CD4-positive, alpha-beta T cell treated with Interleukin-21 for 1 hour (primary cell): ENCODE measurements at places on chromosomes 2 and 18.

DNA sequence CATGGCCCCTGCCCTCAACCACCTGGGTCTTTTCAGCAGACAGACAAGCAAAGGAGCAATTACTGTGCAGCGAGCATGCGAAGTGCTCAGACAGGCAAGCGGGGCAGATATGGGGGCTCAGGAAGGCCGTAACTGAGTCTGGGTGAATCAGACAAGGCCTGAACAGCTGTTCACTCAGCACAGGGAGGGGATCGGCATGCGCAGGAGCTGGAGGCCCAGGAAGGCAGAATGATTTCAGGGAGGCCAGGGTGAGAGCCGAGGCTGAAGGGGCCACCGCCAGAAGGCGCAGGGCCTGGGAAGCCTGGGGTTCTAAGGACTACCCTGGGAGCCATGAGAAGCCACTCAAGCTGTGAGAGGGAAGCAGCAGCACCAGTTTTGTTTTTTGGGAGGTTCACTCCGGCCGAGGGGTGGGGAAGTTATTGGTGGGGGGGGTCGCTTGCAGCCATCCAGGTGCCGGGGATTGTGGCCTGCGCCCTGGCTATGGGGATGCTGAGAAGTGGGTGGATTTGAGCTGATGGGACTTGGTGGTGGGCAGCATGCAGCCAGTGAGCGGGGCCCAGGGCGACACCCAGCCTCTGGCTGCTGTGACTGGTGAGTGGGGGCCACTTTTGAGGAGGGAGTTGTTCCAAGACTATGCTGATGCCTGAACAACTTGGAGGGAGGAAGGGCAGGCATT is 132.2 kb downstream of the TSN start:
- no peak for DNase-seq

- DNase-seq: no peak
Measured at GRCh38 chr2:100038011-100038410, 104.4 kb downstream of the AFF3 start.

DNA sequence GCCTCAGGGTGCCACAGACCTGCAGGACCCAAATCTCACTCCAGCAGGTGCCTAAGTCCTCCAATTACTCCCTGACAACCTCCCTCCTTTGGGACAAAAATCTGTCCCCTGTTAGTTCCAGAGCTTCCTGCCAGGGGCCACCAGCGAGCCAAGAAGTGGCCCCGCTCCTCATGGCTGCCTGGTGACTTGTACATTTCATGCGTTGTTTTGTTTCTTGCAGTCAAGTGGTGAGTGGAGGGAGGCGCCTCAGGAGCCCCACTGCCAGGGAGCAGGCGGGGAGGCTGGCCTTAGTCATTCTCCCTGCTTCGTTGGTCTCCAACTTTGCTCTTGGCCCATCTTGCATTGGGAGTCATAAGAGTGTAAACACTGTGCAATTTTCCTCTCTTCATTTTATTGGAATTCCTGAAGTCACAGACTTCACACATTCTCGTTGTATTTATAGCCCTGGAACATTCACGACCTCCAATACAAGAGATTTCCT is 81.3 kb downstream of the KCNF1 start:
- DNase-seq: no peak

GRCh38 chr18:49612515-49613033 is 50.7 kb downstream of the LIPG start:
- DNase-seq: no peak

GRCh38 chr18:48542513-48543181 is 3.8 kb downstream of the CTIF start:
- DNase-seq: no peak

DNA sequence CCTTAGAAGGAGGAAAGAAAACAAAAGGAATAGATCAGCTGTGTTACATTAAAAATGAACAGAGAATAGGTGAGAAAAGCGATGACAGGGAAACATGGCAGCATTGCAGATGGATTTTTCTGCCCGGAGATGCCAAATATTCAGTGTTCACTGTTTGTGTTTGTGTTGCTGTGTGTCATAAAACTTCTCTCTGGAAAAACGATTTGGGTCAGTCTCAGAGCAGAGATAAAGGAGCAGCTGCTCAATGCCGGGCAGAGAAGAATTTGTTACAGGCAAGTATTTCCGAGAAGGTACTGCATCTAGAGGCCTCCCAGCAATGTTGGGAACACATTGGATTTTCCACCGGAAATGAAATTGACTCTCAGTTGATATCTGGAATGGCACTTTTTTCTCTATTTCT is 156.4 kb upstream of the KLHL14 start:
- DNase-seq: no peak

DNA sequence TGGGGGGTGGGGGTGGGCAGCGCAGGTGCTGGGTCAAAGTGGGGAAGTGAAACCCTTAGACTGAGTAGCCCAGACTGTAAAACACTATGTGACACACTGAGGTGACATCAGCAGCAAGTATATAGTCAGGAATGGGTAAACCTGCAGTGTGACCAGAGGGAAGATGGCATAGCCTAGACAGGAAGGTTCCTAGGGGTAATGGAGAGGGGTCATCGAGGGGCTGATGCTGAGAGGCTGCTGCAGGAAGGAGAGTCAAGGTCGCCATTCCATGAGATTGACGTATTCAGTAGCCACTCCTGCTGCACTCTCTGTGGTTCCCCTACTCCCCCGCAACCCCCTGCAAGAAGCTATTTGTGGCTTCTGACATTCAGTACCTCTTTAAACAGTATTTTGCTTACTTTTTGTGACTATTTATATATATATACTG is 111.7 kb downstream of the CHST9 start:
- DNase-seq: no peak

DNA sequence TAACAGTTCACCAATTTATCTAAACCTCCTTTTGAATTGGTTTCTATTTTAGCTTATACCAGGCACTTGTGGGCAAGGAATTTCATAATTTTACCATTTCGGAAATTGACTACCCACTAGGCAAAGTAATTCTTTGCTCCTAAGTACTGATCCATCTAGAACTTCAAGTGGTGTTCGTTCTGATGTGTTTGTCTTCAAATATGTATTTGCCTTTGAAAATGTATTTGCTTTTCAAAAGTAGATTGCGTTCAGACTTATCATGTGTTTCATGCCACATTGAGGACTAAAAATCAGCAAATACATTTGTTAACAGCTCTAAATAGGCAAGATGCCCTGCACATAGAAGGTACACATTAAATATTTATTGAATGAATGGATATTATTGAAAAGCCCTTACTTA is 26.7 kb downstream of the IFIH1 start:
- no peak for DNase-seq

DNA sequence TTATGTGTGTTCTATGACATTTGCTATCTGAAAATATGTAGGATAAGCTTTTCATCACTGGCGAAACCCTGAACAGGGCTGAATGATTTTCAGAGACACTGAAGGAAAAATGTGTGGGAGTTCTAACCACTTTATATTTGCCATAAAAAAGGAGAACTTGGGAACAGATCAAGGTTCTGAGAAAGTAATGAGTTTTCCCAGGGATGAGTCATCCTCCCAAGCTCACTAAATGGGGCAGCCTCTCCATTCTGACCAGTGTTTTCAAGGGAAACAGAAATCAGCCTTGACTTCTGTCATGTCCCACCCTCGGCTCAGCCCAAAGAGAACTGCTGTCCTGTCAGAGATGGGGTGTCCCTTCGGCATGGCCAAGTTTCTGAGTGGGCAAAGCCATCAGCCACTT is 2109.8 kb upstream of the CELF4 start:
- no peak for DNase-seq

DNA sequence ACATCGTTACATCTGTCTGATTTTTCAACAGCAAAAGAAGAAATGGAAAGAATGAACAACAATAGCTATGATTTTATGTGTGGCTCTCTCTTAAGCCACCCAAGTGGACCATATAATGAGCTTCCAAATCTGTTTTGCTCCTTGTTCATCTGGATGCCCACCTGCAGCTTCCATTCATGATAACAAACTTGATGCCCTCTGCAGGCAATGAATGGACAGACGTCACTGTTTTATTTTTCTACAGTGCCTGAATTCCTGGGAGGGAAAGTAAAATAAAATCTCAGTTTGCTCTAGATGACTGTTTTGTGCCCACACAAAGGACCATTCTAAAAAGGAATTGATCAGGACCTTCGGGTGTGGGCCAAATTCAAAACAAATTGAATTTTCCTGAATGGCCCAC is 5.0 kb downstream of the MREG start:
- no peak for DNase-seq
